ENCODE measurements at places on chromosomes 2 and 18.

DNA sequence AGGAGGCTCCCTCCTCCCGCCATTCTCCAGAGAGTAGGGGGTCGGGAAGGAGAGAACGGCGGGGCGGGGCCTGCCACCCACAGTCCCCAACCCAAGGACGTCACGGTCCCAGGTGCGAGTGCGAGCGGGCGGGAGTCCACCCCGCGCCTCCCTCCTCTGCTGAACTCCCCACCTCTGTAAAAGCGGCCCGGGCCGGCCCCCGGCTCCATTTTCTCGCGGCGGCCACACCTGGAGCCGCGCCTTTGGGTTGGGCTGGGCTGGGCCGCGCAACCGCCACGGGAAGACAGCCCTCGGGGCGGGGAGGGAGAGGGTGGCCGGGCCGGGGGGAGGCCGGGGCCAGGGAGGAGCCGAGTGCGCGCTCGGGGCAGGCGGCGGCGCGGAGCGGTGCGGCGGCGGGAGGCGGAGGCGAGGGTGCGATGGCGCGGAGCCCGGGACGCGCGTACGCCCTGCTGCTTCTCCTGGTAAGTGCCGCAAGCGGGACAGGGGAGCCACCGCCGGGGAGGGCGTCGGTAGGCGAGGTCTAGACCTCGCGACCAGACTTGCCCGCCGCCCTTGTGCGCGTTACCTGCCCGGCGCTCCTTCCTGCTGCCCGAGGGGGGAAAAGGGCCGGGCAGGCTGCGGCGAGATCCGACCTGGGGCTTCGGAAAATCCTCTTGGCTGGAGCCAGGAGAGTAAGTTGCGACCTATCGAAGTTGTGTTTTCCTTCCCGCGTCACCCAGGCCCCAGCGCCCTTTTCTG is at the start of gene DSG2:
Gene DSG2, plus strand, starts transcription at position 342 of the 738 bp plus-strand sequence. Its CDS starts 75 bp downstream, at position 417.
- peak; percentile 16 for DNase-seq

DNA sequence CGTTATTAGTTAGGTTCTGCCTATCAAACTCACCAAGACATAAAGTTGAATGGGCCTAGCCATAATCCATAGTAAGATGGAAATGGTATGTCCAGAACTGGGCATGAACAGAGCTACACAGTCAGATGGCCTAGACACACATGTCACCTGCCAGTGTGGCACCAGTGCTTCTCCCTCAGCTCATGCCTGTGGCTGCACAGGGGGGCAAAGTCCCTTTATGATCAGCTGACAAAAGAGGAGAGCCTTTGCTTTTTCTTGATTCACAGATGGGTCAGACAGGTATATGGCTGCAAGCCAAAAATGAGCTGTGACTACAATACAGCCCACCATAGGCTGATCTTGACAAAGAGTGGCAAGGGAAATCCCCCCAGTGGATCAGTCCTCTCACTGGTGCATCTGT is 28.3 kb upstream of the STARD7 start:
- DNase-seq = no peak

DNA sequence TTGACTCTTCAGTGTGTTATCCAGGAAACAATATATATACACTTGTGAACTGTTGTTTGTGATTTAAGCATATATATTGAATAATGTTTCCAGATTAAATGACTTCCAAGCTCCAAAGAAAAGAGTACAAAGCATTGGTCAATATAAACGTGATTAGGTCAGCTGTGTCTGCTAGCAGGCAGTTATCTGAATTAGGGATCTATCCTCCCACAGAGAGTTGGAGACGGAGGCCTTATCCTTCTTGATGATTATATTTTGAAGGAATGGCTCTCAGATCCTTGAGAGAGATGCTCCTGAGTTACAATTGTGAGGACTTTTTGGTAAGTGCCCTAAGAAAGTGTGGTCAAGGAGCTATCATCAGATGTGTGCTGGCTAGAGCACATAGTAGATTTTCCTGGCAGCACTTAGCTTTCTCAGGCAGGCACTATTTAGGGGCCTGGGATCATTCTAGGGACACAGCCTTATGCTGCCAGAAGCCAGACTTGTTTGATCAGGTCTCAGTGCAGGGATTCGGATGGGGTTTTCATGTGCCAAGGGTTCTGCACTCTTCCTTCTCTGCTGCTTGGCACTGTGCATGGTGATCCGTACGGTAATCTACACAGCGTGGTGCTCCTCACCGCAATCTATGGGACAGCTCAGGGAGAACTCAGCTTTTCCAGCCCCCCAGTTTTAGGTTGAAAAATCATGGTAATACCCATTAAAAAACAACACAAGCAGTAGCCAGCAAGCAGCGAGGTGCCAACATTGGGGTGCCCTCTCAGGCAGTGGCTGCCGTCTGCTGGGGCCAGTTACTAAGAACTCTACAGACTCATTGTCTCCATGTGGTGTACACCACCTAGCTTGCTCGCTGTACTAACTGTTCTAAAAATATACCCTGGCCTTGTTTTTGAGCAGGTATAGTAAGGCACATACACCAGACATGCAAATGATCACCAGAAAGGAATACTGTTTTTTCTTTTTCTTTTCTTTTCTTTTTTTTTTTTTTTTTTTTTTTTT is 8.0 kb upstream of the ZDBF2 start:
- DNase-seq = no peak

DNA sequence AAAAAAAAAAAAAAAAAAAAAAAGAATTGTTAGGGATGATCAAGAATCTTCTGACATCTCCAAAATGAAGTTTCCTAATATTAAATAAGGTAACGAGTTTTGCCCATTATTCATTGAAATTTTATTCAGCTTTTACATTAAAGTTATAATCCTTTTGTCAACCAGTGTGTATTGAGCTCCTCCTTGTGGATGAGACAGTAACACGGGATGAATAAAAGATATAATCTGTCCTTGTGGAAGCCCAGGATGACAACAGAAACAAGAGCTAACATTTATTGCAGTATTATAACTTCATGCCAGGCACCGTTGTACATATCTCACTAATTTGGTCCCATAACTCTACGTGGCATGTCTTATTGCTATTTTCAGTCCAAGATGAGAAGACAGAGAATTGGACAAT is 33.4 kb upstream of the SERPINB7 start:
- DNase-seq = no peak

GRCh38 chr2:7524195-7524594 is 607.0 kb downstream of the RNF144A start:
- DNase-seq = no peak

GRCh38 chr18:79218605-79219190 is 149.5 kb downstream of the ATP9B start:
- DNase-seq = no peak

- no peak for DNase-seq
Measured at GRCh38 chr2:235639885-235640284, 146.0 kb downstream of the AGAP1 start.

DNA sequence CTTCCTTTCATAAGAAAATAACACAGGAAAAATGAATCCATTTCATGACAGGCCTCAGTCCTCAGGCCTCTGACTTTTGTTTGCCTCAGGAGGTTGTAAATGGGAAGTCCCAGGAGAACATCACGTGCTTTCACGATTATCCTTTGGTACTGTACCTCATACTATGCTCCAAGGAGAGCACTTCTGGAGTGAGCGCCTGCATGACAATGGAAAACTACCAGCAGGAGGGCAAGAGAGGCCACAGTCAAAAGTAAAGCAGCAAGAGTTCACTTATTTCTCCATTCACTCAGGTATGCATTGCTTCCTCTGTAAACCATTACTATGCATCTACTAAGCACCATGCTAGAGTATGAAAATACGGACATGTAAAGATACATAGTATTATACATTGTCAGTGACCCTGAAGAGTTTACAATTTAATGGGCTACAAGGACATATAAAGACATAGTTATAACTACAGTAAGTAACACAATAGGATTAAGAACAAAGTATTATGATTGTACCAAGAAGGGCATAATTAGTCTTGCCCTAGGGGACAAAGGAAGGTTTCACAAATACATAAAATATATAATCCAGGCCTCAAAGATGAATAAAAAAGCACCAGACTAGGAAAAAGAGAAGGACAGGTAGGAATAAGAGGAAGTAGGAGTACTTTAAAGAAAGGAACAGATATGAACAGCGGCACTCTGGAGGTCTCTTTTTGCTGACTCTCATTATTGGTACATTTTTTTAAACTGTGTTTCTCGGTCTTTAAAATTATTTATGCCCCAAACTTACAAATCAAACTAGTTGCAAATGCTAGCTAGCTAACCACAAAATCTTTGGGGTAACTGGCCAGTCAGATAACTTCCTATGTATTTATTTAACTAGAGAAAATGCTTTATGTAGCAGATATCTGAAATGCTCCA is 806.7 kb downstream of the NRXN1 start:
- DNase-seq = no peak

GRCh38 chr2:52536929-52537460 is 1230.6 kb upstream of the CHAC2 start:
- no peak for DNase-seq

- DNase-seq = no peak
Measured at GRCh38 chr18:80136679-80137078, 27.6 kb downstream of the ADNP2 start.

DNA sequence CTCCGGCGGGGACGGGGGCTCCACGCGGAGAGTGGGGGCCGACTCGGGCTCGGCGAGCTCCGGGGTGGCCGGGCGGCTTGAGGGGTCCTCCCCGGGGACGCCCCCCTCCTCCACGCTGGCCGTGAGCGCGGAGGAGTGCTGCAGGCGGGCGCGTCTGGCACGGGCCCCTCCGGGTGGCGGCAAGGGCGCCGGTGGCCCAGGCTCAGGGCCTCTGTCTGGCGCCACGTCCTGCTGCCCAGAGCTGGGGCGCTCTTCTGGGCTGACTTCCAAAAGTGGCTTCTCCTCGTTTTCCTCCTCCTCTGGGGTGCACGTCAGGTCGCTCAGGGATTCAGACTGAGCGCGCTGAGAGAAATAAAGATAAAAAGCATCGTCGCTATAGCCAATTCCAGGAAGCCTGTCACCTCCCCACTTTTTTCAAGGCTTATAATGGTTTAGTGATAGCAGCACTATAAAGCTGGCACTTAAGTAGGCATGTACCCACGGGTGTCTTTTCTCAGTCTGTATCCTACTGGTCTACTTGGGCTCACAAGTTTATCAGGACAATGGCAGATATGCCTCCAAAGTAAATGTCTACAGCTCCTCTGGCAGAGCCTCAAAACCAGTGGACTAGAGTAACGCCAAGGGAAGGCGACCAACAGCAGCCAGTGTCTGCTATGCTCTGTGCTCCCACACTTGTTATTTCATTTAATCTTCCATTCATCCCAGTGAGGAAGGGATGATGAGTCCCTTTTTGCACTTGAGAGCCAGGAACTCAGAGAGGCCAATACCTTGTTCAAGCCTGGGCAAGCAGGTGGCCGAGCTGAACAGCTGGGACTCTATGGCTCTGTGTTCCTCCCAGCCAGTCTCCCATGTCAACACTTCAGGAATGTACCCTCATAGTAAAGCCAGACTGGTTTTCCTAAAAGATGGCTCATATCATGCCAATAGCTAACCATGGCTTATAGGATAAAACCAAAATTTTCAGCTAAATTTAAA is 92.6 kb upstream of the MGAT4A start:
- peak; percentile 4 for DNase-seq

DNA sequence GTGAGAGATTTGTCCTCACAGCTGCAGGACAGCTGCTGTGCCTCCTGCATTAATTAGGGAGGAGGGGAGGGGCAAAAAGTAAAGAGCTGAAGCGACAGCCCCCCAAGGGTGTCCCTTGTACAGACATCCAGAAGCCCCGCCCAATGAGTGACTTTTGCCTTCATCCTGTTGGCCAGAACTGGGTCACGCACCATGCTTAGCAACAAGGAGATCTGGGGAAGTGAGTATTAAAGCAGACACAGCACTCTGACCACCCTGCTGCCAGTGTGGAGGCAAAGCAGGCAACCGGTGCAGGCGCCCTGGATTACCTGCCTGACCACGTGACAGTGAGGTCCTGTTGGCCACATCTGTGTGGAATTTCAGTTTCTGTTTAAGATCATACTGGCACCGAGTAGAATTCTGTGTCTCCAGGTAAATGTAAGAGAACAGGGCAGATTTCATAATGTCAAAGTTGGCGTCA is 21.5 kb upstream of the BIN1 start:
- DNase-seq = no peak

GRCh38 chr18:79403723-79404566 is 8.2 kb downstream of the NFATC1 start:
- DNase-seq = no peak

GRCh38 chr2:57444752-57445430 is 601.7 kb upstream of the VRK2 start:
- DNase-seq = no peak

DNA sequence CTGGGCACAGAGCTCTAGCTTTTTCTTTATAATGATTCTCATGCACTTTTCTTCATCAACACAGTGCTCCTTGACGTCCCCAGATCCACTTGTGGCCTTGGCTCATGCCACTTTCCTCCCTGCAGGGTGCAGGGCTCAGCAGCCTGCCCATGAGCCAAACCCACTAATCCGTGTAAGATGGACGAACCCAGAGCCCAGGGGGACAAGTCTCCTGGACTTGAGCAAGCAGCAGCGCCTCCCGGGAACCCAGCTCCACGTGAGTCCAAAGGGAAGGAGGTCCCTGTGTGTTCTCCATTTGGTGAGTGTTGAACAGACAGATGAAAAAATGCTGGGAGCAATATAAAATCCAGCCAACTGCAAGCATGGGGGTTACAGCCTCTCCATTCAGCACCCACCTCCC is 470.6 kb upstream of the HS6ST1 start:
- no peak for DNase-seq

GRCh38 chr2:144572977-144573376 is 53.1 kb upstream of the ZEB2 start:
- DNase-seq = no peak

DNA sequence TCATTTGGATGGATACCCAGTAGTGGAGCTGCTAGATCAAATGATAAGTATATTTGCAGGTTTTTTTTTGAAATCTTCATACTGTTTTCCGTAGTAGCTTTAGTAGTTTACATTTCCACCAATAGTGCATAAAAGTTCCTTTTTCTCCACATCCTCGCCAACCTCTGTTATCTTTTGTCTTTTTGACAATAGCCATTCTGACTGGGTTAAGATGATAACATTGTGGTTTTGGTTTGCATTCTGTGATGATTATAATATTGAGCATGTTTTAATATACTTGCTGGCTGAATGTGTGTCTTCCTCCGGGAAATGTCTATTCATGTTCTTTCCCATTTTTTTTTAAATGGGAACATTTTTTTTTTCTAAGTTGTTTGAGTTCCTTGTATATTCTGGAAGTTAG is 260.0 kb downstream of the GULP1 start:
- no peak for DNase-seq

- DNase-seq = no peak
Measured at GRCh38 chr2:34320056-34320455, 721.0 kb upstream of the FAM98A start.

DNA sequence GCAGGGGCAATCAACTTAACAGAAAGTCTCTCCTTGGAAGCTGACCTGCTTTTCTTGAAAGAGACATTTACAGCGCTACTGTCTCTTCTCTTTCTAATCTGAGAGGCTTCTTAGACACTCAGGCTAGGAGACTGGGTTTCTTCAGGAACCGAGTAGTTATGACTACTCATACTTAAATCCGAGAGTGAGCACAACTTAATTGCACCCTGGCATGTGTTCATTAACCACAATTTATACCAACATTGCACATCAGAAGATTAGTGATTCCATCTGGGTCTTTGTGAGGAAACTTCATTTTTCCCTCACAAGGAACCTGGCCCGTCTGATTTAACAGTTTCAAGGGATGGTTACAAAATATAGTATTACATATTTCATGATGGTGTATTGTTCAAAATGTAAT is 176.9 kb downstream of the UBE2E3 start:
- DNase-seq = no peak

Measured in activated T-helper 2 cell treated with anti-CD3 and anti-CD28 coated beads, Interferon-gamma antibody, Interleukin-2, Interleukin-4, amounts not matched to agents 10 μg/mL and 5 μg/mL and 100 μg/mL, durations not matched to agents 14 hours and 24 hours and 36 hours (primary cell).